Stimulated activated CD4-positive, alpha-beta T cell treated with anti-CD3 and anti-CD28 coated beads, TNF-alpha, amount 100 ng/mL, for 1 hour (primary cell): ENCODE measurements at places on chromosomes 3 and 15.

DNA sequence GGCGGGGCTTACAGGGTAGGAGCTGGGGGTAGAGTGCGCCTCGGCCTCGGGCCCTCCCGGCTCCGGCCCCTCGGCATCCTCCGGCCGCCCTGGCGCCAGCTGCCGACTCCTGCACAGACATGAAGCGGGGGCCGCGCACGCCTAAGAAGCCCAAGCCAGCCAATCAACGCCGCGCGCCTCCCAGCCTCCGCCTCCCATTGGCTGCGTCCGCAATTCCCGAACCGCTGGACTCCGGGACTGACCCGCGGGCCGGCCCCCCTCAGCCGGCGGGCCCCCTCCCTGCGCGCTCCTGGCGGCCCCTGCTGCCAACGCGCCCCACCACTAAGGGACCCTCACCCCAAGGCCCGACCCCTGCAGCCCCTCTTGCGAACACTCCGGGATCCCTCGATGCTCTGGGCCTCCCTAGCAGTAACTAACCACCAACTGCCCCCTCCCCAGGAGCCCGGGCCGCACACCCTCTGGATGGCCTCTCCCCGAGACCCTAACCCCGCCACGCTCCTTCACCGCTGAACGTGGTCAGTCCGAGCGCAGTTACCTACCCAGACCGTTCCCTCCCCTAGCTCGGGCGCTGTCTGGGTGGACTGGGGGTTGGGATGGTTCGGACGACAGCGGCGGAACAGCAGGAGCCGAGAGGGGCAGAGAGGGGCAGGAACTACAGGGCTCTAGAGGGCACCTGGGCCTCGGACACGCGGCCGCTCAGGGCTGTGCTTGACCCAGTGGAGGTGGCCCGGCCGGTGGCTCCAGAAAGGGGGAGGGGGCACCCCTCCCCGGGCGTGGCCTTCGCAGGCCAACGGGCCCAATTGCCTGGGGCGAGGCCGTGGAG, 5.0 kb downstream of the GATA2 start:
- DNase-seq: no peak

DNA sequence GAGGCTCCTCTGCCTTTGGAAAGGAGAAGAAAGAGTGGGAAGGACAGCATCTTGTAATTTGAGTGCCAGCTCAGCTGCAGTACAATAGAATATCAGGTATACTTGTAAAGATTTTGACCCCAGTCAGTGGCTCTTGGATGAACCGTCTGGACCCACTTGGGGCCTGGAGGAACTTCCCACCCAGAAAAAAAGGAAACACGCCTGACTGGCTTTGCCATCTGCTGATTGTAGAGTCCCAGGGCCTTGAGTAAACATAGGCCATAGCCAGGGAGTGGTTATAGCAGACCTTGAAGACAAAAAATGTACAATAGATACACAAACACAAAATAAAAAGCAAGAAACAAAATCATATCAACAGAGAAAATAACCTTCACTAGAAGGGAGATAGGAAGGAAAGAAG, 112.1 kb downstream of the GOLIM4 start:
- DNase-seq: no peak

DNA sequence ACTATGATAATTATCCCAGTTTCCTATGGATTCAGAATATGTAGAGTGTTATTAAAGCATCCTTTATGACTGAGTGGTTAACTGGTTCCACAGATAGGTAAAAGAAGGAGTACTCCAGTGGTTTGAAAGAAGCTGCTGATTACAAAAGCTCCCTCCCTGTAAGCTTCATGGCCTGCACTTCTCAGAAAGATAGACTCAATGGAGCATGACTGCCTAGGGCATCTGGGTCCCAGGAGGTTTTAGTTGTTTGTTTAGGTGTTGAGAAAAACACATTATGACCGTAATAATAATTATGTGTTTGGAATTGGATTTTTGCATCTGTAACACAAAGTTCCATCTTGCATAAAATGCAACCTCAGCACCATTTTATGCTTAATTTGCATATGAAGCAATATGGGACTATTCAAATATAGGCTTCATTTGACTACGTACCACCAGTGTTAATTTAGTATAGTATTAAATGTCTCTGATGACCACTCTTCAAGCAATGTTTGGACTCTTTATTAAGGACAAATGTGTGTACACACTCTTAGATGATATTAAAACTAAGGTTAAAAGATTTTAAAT, 121.1 kb downstream of the ROBO2 start:
- no peak for DNase-seq

- peak; percentile 37 for DNase-seq
These were observed 28.4 kb downstream of the IRAK2 start for GRCh38 chr3:10192953-10193691.

DNA sequence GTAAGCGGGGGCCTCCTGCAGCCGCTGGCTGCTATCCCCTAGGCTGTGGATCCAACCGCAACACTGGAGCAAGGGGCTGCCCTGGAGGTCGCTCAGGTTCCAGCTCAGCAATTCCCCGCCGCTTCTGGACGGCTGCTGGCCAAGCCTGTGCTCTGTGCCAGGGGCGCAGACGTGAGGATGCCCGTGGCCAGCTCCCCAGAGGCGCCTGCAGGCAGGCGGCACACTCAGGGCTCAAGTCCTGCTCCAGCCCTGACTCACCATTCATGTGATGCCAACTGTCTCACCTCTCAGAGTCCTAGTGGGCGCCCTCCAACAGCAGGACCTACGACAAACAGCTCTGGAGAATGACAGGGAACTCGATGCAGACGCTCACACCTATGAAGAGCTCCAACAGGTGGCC, 31.6 kb downstream of the KLHL25 start:
- DNase-seq: no peak

GRCh38 chr3:103977417-103977816, 1389.3 kb upstream of the ALCAM start:
- DNase-seq: no peak

GRCh38 chr15:55403531-55403930, 4.6 kb downstream of the CCPG1 start:
- DNase-seq: no peak

DNA sequence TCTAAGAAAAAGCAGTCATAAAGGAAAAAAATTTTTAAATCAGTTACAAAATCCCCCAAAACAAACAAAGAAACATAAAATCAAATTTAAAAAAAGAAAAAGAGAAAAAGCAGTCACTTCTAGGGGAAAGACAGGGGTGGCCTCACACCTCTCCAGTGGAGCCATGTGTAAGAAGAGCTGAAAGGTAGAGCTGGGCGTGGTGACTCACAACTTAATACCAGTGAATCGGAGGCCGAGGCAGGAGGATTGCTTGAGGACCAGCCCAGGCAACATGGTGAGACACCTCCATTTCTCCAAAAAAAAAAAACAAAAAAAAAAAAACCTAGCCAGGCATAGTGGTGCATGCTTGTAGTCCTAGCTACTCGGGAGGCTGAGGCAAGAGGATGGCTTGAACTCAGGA, 14.7 kb downstream of the MESD start:
- DNase-seq: no peak

DNA sequence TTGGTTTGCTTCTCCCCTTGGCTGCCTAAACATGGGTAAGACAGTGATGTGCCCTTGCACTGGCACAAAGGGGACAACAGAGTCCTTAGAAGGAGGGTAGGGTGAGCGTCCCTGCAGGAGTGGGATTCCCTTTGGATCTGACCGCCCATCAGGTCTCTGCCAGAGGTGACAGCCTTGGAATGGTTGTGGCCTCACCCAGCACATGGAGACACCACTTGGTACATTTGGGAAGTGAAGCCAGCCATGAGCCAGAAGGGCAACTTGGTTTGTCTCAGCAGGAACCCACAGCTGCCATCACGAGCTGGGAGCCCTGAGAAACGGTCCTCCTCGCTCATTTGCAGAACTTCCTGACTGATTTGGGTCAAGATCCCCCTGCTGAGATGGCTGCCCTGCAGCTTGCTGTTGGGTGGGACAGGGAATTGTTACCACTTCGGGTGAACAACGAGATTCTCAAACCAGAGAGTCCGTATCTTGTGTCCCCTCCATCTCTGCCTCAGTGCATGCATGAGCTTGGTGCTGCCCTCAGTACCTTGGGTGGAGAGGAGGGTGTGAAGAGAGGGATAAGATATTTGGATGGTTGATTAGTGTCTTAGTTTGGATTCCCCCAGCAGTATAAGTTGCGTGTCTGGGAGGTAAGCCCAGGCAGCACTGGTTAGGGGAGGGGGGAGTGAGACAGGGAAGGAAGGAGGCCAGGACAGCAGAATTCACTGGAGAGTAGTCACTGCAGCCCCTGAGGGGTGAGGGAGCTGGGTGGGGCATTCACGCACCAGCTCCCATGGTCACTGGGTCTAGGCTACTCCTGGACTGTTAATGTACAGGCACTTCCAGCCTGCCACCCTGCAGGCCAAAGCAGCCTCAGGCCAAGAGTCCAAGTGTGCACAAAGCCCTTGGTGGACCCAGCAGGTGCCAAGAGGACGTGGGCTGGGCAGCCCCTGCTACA, 168.8 kb upstream of the TOPAZ1 start:
- no peak for DNase-seq

GRCh38 chr15:68482246-68482645, 50.3 kb upstream of the ITGA11 start:
- DNase-seq: no peak

GRCh38 chr3:173586166-173586565, 188.6 kb downstream of the NLGN1 start:
- DNase-seq: no peak

- no peak for DNase-seq
These were observed 810 bp upstream of the MEF2A start for GRCh38 chr15:99565049-99565298.

- no peak for DNase-seq
These were observed 19.8 kb downstream of the LARP6 start for GRCh38 chr15:70833861-70834765.

- DNase-seq: no peak
These were observed 19.1 kb downstream of the UBE2E1 start for GRCh38 chr3:23824699-23825444.

GRCh38 chr3:173709026-173709425, 311.5 kb downstream of the NLGN1 start:
- no peak for DNase-seq

DNA sequence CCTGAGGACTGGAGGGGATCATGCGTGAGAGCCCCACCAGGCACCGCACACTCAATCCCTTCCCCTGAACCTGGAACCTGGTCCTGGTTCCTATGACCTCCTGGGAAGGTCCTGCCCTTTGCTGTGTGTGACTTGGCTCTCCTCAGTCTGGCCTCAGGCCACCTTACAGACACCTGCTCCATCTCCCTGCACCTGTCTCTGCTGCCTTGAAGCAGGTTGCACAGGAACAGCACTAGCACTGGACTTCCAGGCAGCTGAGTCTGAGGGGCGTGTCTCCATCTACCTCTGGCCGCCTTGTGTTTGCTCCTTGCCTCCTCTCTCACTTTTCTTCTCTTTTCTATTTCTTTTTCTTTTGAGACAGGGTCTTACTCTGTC, 15.4 kb downstream of the PSTPIP1 start:
- no peak for DNase-seq

DNA sequence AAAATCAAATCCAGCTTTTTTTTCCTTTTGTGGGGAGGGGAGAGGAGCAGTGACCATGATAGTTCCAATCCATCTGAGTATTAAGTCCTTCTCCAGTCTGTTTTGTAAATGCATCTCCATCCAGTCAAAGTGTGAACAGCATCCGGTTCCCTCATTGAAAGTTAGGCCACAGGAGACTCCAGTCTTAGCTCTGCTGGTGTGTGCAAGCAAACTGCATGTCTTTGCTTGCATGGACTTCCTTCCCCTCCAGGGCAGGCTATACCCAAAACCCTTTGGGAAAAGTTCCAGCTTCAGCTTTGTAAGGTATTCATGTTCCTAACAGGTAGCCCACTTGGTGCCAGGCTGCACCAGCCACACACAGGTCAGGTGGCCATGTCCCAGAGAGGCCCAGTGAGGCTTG, 3.1 kb upstream of the MAN2C1 start:
- no peak for DNase-seq

DNA sequence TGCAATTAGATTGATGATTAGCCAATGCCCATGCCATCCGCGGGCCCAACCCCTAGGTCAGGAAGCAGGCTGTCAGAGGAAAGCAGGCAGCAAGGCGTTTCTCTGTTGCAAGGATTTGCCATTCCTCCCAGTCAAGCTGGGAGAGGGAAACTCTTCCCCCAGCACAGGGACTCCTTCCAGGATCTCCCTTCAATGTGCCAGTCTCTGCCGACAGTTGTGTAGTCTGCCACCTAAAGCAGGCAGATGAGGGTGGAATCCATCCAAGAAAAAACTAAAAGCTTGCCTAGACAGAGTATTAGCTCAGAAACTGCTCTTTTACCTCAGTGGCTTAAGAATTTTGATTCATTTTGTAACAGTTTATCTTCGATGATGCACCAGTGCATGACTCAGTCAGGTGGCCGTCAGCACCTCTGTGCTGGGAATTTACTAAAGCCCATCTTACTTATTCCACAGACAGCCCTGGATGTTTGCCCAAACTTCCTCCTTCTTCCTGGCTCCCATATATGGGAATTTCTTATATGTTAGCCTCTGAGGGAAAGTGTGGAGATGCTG, 501.5 kb upstream of the THBS1 start:
- no peak for DNase-seq

GRCh38 chr3:112685956-112686799, 45.2 kb upstream of the CCDC80 start:
- no peak for DNase-seq

DNA sequence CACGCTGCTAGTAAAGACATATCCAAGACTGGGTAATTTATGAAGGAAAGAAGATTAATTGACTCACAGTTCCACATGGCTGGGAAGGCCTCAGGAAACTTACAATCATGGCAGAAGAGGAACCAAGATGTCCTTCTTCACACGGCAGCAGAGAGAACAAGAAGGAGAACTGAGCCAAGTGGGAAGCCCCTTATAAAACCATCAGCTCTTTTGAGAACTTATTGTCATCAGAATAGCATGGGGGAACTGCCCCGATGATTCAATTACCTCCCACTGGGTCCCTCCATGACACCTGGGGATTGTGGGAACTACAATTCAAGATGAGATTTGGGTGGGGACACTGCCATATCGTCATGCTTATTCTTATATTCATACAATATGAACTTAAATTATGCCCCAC, 49.0 kb downstream of the DUT start:
- no peak for DNase-seq

DNA sequence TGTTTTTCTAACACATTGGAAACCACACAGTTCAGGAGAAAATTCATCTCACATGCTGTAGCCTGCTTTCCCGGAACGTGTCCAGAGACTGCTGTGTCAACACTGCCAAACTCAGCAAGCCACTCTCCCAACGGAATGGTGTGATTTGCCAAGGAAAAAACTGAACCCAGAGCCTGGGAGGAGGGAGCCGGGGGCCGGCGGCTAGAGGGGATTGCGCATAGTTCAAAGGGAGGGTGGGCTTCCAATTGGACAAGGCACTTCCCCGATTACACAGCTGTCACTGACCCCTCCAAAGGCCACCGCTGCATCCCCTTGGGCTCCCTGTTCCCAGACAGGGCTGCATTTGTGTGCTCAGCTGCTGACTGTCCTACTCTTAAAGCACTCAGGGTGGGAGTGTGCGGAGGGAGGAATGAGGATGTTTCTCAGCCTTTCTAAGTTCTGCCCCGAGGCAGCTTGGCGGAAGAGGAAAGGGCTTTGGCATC, 256.2 kb downstream of the ZNF621 start:
- no peak for DNase-seq
